Activated CD4-positive, alpha-beta T cell treated with anti-CD3 and anti-CD28 coated beads, Interleukin-2, amount 10 ng/mL, durations not matched to agents 24 days and 14 days (primary cell): ENCODE measurements at places on chromosomes 12 and 14. TPM values are rescaled to one million over a fixed set of nuclear protein-coding genes. Genes with fewer than 3 reads are reported as not detected.

The TGM1 gene
- 5.1 and 6.2 TPM in 2 replicates for total RNA-seq

The BCAT1 gene
- 49.7 and 51.9 TPM in 2 replicates for total RNA-seq

GRCh38 chr12:14962797-14963196, 1.4 kb upstream of the ARHGDIB start:
- H3K36me3 ChIP-seq = peaks cover 27% of the 10 kb centered on the region
- no peaks in the 10 kb centered on the region for H3K27me3 ChIP-seq

The SPX gene
- total RNA-seq = 0.59 and 1.0 TPM in 2 replicates

DNA sequence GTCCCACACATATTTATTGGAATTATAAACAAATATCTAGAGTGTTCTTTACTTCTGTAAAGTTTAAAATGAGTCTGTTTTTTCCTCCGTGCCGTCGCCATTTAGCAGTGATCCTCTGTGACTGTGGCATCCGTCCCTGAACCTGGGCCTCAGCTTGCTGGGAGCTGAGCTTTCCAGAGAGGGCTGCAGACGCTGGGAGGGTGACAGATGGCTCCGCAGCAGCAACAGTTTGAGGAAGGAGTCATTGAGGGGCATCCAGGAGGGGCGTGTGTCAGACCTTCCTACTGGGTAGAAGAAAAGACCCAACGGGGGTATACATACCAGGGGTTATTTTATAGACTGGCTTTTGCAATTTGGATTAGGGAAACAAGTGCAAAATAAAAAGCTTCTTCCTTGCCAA, 47.9 kb downstream of the NEUROD4 start:
- no peak overlapping the region for H3K4me3 ChIP-seq
- H3K4me1 ChIP-seq = peaks cover 3% of the 10 kb centered on the region
- H3K27me3 ChIP-seq = peaks cover 20% of the 10 kb centered on the region
- no peaks in the 10 kb centered on the region for H3K36me3 ChIP-seq
